Activated T-helper 2 cell treated with anti-CD3 and anti-CD28 coated beads, Interferon-gamma antibody, Interleukin-2, Interleukin-4, amounts not matched to agents 10 μg/mL and 5 μg/mL and 100 μg/mL, durations not matched to agents 14 hours and 24 hours and 36 hours (primary cell): ENCODE measurements at places on chromosomes 3 and 15. TPM values are rescaled to one million over a fixed set of nuclear protein-coding genes. Genes with fewer than 3 reads are reported as not detected.

Gene GCSAM
- 1.6 and 1.9 TPM in 2 replicates for total RNA-seq

- no peak for DNase-seq
Observed at GRCh38 chr3:132675408-132675807, 15.3 kb downstream of the UBA5 start.

GRCh38 chr3:24377218-24377993 lies 117.2 kb downstream of the THRB start:
- DNase-seq = no peak

DNA sequence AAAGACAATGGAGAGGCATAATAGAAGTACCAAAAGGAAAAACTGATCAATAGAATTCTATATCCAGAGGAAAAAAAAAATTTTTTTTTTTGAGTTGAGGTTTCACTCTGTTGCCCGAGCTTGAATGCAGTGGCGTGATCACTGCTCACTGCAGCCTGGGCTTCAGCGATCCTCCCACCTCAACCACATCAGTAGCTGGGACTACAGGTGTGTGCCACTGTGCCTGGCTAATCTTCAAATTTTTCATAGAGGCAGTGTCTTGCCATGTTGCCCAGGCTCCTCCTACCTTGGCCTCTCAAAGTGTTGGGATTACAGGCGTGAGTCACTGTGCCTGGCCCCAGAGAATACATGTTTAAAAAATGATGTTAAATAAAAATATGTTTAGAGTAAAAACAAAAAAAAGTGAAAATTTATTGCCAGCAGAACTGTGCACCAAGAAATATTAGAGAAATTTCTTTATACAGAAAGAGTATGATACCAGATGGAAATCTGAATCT lies 154.3 kb upstream of the ZBTB20 start:
- DNase-seq = no peak

- DNase-seq = no peak
Observed at GRCh38 chr3:5458526-5458925, 271.0 kb downstream of the EDEM1 start.

- no peak for DNase-seq
Observed at GRCh38 chr3:98793971-98794370, 30.8 kb downstream of the ST3GAL6 start.

DNA sequence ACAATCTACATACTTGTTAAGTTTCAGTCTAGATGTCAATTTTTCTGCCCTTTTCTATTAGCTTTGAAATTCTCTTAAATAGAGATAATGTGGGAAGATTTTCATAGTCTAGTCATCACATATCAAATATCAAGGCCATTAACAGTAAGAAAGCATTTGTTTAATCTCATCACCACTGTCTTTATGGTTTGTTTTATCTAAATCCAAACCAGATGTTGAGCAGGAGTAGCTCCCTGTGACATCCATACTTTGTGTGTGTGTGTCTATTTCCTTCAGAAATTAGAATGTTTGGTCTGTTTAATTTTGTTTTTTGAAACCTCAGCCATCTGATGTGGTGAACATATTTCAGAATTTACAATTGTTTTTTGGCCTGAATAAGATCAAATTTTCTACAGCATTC lies 23.1 kb upstream of the GOLGA8B start:
- DNase-seq = no peak

Gene ZDHHC3
- 38.0 and 40.3 TPM in 2 replicates for total RNA-seq

Gene ALPK3
- 0.34 TPM in 2 replicates for total RNA-seq

Gene TTC21A
- total RNA-seq = 0.55 TPM in 2 replicates

DNA sequence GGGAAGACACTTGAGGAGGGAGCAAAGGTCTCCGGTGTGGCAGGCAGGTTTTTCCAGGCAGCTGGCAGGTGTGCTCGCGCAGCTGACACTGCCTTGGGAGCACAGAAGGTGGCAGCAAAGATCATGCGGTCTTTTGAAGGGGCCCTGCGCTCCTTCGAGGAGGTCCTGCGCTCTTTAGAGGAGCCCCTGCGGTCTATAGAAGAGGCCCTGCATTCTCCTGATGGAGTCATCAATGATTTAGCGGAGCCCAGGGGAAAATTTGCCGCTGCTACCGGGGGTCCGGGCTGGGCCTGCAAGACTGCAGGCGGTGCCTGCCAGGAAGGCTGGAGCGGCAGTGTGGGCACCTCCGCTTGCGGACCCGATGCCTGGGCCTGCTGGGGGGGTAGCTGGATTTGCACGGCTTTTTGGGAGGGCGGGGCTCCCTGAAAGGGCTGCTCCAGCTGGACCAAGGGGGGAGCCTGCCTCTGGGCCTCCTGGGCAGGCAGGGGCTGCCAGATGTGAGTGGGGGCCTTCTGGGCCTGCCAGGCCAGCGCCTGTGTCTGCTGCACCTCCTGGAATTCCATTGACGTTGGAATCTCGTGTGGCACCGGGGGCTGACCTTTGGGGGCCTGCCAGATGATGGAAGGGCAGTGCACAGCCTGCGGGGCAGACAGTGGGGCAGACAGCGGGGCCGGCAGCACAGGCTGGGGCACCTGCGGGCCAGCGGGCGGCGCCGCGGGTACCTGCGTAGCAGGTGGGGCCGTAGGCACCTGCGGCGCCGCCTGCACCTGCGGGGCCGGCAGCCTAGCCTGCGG lies 2.1 kb downstream of the MAGEL2 start:
- DNase-seq = no peak

DNA sequence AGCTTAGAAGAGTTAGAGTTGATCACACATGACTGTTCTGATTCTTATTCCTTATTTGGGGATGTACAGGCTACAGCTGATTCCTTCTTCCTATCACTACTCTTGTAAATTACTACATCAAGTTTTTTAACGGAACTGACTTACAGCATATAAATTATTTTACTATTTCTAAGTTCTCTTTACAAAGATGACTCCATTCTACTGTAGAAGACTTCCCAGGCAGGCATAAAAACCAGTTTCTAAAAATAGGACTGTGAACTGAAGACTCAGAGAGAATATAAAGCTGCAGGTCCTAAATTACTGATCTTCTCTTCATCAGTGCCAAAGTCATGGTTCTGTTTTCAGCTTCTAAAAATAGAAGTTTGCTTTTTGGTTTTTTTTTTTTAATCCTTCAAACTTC lies 38.9 kb downstream of the ANO10 start:
- DNase-seq = no peak

DNA sequence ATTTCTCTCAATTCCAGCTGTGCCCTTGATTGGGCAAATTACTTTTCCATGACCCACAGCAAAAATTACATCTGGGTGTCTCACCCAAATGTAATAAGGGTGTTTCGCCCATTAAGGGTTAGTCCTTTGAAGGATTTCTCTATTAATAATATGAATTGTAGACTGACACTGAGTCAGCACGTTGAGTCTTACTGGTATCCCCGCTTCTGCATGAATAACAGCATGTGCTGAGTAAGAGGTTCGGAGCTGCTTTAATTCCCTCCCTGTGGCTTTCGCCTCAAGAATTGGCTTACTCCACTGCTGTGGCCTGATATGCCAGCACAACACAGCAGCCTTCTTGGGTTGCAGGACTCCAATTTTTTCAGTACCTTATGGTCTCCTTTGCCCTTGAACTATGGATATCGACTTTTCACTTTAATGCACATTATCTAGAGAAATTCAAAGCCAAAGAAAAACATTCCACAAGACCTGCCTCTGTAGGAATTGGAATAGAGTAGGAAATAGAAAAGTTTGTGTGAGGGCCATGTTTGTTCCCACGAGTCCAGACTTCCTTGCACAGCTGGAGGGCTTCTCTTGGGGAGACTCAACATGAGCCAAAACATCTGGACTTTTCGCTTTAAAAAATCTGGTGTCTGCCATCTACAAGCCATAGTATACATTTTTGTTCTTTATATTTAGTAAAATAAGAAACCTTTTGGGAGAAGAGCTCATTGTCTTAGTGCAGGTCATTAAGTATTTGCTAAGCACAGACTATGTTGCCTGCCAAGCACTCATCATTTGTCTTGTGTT lies 20.7 kb upstream of the ERC2 start:
- DNase-seq = no peak

Gene GOLGA8S
- 0.16 and 0.39 TPM in 2 replicates for total RNA-seq

Gene STRA6
- not detected in 2 replicates for total RNA-seq

- DNase-seq = no peak
Observed at GRCh38 chr3:10599444-10599843, 94.1 kb upstream of the ATP2B2 start.

- no peak for DNase-seq
Observed at GRCh38 chr3:159232966-159233365, 431.1 kb downstream of the MFSD1 start.

DNA sequence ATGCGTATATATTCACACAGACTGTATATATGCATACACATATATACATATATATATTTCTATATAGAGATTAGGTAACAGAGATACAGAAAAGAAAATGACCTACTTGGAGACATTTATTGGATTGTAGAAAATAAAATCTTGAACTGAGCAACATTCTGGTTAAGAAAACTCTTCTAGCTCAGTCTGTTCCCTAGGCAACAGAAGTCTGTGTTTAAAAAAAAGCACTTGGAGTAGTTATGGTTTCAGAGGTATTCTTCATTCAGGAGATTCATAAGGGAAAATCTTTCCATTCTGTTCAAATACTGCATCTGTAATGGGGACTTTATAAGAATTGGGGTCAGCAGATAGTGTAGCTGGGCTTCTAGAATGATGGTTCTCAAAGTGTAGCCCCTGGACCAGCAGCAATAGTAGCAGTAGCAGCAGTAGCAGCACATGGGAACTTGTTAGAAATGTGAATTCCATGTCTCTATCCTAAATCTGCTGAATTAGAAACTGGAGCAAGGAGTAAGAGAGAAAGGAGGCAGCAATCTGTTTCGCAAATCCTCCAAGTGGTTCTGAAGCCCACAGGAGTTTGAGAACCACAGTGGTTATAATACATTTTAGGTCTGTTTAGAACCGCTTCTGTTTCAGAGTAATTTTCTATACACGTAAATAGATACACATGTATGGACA lies 112.8 kb upstream of the TMEM108 start:
- no peak for DNase-seq

- no peak for DNase-seq
Observed at GRCh38 chr15:66886241-66886675, 179.1 kb upstream of the SMAD3 start.
